ENCODE measurements at places on chromosomes 5 and 9.
A peak's percentile ranks its signal among the peaks of the same experiment; 100 is the strongest.

DNA sequence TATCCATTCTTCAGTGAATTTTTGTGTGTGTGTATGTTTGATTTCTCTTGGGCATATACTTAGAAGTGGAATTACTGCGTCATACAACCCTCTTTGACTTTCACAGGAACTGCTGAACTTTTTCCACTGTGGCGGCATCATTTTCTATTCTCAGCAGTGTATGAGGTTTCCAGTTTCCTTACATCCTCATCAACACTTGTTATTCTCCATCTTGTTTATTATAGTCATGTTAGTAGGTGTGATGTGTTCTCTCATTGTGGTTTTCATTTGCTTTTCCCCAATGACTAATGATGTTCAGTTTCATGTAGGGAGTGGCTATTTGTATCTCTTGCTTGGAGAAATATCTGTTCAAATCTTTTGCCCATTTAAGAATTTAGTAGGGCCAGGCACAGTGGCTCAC is 2.6 kb downstream of the ZNF79 start:
- peak; percentile 51 for DNase-seq

GRCh38 chr5:157107508-157107907 is 1.3 kb downstream of the HAVCR2 start:
- no peak for DNase-seq

DNA sequence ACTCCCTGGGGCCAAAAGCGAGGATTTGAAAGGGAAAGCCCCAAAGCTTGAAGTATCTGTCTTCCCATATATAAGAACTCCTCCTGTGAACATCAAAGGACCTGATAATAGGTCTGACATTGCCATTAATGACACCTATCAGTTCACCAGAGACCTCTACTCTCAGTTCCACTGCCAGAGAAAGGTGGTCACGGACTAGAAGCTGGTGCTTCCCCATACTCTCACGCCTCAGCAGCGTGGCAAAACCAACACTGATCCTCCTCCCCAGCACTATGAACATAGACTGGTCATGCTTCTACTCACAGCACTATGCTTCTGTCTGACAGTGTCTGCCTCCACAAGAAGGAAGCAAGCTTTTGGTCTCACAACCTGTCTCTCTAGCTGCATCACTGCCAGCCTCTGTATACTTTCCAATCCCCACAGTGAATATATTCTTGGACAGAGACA is 37.9 kb downstream of the NRG2 start:
- DNase-seq: no peak

- no peak for DNase-seq
Observed at GRCh38 chr9:82052081-82052480, 63.5 kb downstream of the SPATA31D1 start.

- no peak for DNase-seq
Observed at GRCh38 chr5:144857454-144857853, 686.8 kb downstream of the KCTD16 start.

DNA sequence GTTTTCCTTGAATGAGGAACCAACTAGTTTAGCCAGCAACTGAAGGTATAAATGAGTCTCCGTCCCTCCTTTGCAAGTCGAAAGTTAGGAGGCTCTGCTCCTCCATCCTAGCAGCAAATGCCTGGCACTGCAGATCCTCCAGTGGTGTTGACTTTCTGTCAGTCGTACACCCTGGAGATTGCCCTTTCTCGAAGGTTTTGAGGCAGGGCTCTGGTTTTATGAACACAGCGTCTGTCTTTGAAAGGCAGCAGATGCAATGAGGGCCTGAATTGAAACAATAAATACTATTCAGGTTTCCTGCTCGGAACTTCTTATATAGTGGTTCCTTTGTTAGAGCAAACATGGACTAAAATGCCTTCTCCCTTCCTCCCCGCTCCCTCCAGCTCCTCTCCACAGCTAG is 284.0 kb downstream of the TMEM38B start:
- no peak for DNase-seq

DNA sequence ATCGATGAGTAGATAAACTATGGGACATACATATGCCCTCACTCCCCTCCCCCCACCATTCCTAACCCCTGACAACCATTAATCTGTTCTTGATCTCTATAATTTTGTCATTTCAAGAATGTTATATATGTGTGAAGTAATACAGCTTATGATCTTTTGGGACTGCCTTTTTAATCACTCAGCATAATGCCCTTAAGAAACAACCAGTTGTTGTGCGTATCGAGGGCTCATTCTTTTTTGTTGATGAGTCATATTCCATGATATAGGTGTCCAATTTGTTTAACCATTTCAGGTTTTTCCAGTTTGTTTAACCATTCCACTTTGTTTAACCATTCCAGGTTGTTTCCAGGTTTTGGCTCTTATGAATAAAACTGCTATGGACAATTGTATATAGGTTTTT is 75.6 kb downstream of the ARHGEF28 start:
- no peak for DNase-seq

Measured in activated CD4-positive, alpha-beta memory T cell treated with anti-CD3 and anti-CD28 coated beads, Interleukin-2, amount 10 ng/mL, durations not matched to agents 7 days and 5 days (primary cell).